ENCODE measurements at places on chromosomes 7 and 10.

DNA sequence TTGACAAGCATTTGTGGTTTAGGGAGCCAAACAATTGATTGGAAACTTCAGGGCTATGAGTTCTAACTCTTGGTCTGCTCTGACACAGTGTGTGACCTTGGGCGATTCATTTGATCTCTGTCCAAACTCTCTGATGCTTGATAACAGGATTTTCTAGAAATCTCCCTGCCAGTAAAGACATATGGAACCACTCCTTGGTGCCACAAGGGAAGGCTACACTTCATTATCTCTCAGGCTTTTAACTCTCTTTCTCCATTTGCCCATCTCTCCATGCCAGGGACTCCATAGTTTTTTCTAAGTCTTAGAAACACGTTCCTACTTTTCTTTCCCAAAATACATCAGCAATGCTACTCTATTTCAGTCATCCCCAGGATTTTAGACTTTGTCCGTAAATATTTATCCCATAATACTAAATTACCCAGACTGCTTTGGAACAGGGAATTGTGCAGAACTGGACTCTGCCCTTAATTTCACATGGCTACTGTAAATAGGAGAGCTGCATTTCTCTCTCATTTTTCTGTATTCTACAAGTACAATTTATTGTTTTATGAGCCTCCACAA is 488.2 kb downstream of the SUGCT start:
- no peak for DNase-seq

GRCh38 chr7:53209129-53209528 is 173.7 kb downstream of the POM121L12 start:
- DNase-seq = no peak

- no peak for DNase-seq
Measured at GRCh38 chr7:96636979-96637378, 72.7 kb downstream of the SEM1 start.

DNA sequence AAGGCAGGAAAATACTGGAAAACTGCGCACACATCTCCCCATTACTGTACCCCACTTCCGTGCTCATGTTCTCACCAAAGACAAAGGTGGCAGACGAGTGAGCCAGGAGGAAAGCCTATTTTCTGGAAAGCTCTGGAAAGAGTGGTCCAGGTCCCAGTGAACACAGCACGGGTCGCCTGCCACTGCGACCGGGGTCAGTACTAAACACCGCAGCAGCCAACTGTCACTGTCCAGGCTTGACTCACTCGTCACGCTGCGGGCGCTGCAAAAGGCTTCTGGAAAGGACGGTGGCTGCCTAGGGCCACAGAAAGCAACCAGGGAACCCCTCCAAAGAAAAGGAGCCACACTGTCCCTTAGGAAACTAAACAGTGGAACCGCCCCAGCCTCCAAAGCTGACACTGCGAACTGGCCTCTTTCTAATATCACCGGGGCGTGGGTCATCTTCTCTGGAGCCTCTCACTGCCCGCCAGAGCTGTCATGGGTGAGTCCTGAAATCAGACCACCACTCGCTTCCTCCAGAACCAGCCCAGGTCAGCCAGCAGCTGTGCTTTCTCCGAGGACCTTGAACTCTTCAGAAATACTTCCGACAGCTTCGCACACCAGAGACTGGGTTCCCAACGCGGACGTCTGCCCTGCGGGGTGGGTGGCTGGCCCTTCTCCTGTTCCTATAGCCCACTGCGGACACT is 4.0 kb downstream of the RADIL start:
- DNase-seq = no peak

DNA sequence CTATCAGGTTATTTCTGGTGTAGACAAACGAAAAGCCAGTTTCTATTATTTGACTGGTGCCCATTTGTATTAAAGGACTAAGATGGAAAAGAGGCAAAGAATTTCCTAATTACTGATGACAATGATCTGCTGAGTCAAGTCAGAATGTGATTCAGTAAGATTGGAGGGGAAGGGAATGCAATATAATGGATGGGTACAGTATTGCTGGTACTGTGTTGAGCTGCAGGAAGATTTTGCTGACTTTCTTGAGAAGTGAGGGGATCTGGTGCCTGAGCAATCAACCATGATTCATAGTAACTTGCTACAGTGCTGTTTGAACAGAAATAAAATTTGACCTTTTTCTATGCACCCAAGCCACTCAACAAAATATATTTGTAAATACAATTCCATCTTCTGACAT is 139.1 kb upstream of the RHEB start:
- no peak for DNase-seq

DNA sequence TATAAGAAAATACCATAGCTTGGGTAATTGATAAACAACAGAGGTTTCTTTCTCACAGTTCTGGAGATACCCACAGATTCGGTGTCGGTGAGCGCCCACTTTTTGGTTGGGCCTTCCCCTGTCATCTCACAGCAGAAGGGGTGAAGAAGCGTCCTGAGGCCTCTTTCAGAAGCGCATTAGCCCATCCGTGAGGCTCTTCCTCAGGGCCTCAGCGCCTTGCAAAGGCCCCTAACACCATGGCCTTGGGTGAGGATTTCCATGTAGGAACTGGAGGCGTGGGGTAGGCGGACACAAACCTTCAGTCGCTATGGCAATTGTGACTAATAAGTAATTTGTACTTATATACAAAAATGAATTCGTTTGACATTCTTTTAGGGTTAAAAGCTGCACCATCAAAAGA is 316.0 kb downstream of the PTPRN2 start:
- no peak for DNase-seq

DNA sequence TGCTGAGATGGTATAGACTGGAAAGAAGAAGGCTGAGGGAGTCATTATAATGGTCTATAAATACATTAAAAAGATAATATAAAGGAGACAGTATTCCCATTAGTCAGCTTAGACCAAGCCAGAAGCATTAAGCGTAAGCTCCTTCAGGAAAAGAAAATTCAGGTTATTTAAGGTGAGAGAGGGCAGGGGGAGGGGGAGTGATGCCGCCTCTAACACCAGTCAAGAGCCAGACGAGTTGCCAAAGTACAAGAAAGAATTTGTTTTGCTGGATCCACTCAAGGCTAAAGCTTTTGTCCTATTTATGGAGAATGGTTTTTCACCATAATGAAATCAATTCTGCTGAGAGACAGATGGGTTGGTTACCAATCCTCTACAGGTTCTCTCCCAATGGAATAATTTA is 99.3 kb downstream of the CFAP58 start:
- no peak for DNase-seq

DNA sequence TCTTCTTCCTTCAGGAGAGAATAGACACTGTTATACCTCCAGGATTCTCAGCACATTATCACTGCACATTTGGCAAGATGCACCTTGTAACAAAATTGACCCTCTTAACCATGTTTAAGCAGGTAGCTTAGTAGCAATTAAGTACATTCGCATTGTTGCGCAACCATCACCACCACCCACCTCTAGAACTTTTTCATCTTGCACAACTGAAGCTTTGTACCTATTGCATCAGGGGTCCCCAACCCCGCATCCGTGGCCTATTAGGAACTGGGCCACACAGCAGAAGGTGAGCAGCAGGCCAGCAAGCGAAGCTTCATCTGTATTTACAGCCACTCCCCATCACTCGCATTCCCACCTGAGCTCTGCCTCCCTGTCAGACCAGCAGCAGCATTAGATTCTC is 29.9 kb upstream of the SMURF1 start:
- no peak for DNase-seq

- DNase-seq = no peak
Measured at GRCh38 chr10:100567249-100567648, 31.5 kb downstream of the HIF1AN start.

DNA sequence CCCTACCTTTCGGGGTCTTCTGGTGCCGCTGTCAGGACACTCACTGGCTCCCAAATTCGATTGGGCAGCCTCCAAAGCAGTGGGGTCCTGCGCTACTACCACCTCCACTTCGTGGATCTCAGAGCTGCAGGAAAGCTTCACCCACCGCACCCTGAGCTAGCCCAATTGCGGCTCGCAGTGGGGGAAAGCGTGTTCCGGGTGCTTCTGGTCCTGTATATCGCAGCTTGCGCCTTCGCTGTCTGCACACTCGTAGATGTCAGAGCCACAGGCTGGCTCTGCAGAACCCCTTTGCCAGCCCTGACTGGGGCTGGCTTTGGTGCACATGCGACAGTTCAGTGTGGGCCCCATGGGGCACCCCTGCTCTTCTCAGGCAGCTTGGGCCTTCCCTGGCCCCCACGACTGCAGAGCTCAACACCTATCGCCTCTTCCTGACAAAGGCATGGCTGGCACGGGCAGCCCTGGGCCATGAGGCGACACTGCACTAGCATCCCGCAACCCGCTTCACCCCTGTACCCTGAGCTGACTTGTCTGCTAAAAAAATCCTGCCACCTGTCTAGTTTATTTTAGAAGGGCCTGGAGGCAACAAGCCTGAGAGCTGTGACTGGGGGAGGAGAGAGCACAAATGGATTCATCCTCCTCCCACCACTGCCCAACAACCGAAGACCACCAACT is 78.7 kb upstream of the ABI1 start:
- DNase-seq = no peak

DNA sequence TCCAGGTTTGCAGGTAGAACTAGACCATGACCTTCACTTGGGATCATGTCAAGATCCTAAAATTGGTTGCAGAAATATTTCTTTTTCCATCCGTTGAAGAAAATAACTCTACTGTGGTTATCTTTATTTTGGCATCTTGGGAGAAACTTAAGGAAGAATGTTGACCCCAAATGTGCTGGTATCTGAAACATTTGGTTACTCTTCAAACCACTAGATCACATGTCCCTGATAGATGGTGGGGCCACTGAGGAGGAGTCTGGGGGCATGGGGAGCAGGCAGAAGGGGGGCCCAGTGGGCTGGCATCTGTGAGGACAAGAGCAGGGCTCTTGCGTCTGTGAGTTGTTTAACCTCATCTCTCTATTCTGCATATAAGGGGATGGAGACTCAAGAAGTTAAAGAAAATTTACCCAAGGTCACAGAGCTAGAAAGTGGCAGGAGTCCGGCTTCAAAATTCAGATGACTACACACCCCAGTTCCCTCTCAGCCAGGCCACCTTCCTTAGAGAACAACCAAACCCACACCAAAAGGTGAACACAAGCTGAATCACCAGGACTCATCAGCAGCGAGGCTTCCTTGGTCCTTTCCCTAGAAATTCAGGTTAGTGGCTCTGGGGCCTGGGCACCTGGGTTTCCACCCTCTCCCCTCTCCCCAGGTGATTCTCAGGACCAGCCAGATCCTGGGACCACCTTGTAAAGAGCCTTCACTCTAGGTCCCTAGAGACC is 40.6 kb upstream of the SRGN start:
- DNase-seq = no peak

- peak; percentile 72 for DNase-seq
Measured at GRCh38 chr7:100208911-100209408, 10.8 kb upstream of the PVRIG start.

GRCh38 chr7:11667071-11667809 is 164.8 kb downstream of the THSD7A start:
- DNase-seq = no peak

DNA sequence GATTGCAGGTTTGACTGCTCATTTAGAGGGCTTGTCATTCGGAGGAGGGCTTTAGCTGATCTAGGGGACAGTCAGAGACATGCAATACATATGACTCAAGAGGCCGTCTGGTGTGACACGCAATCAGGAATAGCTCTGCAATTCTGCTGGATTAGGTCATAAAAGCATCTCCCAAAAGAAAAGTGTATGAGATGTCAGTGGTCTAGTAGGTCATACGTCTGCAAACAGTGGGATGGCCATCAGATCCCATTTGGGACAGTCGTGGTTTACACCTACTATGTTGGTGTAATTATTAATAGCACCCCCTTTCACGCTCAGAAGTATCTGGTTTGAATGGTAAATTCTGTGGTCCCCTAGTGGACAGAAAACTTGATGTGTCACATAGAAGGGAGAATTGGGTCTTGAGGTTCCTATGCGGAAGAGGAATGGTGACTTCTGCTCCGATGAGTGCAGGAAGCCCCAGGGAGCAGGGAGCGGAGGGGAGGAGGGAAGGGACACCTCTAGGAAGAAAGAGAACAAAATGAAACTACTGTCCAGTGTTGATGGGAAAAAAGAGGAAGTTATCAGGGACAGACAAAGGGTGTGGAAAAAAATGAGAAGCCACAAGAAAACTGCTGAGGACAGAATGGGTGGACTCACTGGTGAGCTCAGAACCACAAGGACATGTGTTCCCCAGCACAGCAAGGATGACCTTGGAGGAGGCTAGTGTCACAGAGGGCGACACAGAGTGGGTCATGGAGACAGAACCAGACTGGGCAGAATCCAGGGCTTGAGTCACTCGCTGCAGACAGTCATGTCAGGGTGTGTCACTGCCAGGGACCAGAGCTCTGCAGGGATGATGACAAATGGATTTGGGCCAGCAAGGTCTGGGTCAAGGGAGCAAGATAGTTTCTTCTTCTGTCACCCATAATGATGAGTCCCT is 59.9 kb downstream of the MAP3K8 start:
- no peak for DNase-seq

- DNase-seq = no peak
Measured at GRCh38 chr10:43190289-43190688, 52.0 kb downstream of the CSGALNACT2 start.

GRCh38 chr7:135205850-135206249 is 5.5 kb downstream of the WDR91 start:
- no peak for DNase-seq

- DNase-seq = no peak
Measured at GRCh38 chr10:4822208-4822607, 3.8 kb upstream of the AKR1E2 start.

- DNase-seq = peak; percentile 11
Measured at GRCh38 chr7:45703911-45704682, 129.9 kb downstream of the ADCY1 start.

DNA sequence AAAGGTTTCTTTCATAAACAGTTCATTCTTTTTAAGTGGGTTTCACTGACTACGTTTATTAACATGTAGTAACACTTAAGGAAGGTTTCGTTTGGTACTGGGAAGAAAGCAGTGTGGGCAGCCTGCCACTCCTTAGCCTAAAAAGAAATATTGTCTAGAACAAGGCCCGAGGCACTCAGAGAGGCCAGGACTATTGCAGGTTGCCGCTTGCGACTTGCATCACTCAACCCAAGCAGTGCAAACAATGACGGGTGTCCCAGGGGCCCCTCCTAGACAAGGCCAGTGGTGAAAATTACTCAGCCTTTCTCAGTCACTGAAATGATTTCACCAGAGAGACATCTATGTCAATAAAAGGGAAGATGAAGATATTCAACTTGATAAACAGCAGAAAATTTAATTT is 243.9 kb downstream of the SNX13 start:
- no peak for DNase-seq

GRCh38 chr10:36462194-36462593 is 663.2 kb upstream of the ANKRD30A start:
- no peak for DNase-seq

- no peak for DNase-seq
Measured at GRCh38 chr7:99080679-99081078, 63.2 kb downstream of the SMURF1 start.

GRCh38 chr10:110808615-110809014 is 63.1 kb upstream of the PDCD4 start:
- DNase-seq = no peak

GRCh38 chr10:15254808-15255648 is 86.5 kb upstream of the NMT2 start:
- DNase-seq = peak; percentile 49

- peak; percentile 82 for DNase-seq
Measured at GRCh38 chr7:2521952-2522591, 2.5 kb downstream of the LFNG start.

- DNase-seq = no peak
Measured at GRCh38 chr10:25125201-25125611, 49.6 kb upstream of the GPR158 start.

- peak; percentile 5 for DNase-seq
Measured at GRCh38 chr10:130048081-130048480, 62.5 kb downstream of the C10orf143 start.
